ENCODE measurements at places on chromosomes 1 and 21.

GRCh38 chr1:118751166-118751565, 237.0 kb downstream of the TBX15 start:
- DNase-seq, result no peak

- DNase-seq, result peak; percentile 48
These were observed 14.1 kb downstream of the AZIN2 start for GRCh38 chr1:33094971-33095604.

- DNase-seq, result no peak
These were observed 1409.0 kb downstream of the PLA2G4A start for GRCh38 chr1:188237573-188238348.

DNA sequence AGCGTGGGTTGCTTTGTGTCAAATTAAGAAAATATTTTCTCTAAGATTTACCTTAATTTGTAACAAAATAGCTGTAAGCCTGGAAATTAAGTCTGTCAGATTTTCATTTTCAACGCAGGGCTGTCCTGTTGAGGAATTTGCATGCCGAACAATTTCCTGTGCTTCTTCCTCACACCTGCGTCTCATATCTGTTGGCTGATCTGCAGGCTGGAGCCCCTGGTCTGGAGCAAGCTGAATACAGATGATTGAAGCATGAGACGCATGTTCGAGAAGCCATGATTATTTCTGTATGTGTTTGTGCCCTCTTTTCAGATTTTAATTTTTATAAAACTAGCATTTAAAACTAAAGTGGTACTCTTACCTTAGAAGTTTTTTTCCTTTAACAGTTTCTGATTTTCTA, 9.8 kb downstream of the MIXL1 start:
- DNase-seq, result no peak

- DNase-seq, result no peak
These were observed 12.8 kb upstream of the CD53 start for GRCh38 chr1:110860174-110860573.

DNA sequence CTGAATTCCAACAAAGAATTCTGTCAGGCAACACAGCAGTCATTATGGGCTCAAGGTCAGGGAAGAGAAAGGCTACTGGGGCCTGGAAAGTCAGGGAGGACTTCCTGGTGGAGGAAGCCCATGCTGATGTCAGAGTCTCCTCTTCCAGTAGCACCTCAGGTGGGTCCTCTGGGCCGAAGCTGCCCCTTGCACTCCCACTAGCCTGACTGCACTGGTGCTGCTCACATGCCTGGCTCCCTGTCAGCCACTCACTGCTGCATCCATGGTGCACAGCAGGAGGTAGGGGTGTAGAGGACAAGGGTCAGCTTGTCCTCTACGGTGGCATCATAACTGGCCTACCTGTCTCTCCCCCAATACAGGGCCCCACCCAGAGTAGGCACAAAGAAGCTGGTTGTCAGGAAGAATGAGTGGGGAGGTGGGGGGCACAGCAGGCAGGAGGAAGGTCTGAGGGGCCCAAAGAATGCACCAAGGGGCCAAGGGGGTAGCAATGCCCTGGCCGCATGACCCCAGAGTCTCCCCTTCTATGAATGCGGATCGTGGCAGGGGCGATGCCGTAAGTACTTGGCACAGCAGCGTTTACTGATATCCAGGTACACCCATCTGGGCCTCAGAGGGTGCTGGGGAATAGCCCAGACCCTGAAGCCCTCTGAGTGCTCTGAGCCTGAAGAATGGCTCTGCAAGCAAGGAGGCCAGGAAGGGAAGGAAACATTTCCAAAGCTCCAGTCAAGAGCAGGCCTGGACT, 80.3 kb downstream of the GLIS1 start:
- no peak for DNase-seq

DNA sequence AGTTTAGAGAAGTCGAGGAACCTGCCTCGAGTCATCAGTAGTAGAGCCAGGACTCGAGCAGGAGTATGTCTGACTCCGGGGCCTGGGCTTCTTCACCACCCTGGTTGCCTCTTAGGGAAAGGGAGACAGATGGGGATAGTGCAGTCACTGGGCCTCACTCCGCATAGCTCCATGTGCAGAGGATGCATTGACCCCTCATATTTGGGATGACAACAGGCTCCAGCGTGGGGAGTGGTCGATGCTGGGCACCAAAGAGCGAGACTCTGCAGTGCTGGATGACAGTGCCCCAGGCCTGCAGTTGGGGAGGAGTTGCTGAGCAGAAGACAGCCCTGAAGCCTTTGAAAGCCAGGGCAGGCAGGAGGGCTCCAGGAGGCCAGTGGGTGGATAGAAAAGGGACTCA, 20.8 kb upstream of the TENT5C start:
- DNase-seq, result no peak

- DNase-seq, result no peak
These were observed 38.3 kb downstream of the MORN1 start for GRCh38 chr1:2352897-2353550.

All from midbrain (tissue), 1 donor.